Mesenchymal stem cell (in vitro differentiated cells and primary cell): ENCODE measurements at places on chromosomes 7 and 10.

DNA sequence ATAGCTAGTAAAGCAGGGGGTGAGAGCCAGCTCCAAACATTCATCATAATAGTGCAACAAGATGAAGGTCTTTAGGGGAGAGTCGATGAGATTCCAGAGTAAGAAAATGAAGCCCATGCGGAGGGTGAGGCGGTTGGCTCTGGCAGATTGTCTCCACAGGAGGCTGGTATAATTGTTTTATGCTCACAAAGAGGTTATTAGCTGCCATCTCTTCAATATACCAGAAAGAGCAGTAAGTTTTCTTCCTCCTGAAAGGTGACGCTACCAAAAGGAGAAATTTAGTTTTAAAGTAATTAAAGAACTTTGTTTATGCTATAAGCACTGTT, 59.2 kb upstream of the KCNIP2 start:
- H3K36me3 ChIP-seq = peaks cover 8% of the 10 kb centered on the region
- no peak for DNase-seq
- no peak overlapping the region for H3K4me3 ChIP-seq
- no peaks in the 10 kb centered on the region for H3K4me1 ChIP-seq
- no peaks in the 10 kb centered on the region for H3K27me3 ChIP-seq

DNA sequence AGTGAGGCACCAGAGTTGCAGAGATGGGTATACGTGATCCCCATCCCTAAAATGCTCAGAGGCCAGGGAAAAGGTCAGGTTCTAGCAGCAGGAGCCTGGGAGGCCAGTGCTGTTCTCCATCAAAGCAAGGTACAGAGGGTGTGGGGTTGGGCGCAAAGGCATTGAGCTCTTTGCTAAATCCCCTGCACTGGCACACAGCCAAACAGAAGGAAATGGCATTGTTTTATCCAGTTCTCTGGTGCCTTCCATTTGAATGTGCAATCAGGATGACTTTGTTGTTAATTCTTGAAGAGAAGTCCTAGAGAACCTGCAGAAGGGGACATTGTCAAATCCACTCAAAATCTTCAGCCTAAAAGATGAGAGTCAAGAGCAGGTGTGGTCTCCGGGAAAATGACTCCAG, 111.3 kb upstream of the CHST15 start:
- peaks cover 2% of the 10 kb centered on the region for H3K27me3 ChIP-seq
- H3K27ac ChIP-seq = no peak overlapping the region
- no peak overlapping the region for H3K4me3 ChIP-seq
- no peaks in the 10 kb centered on the region for H3K36me3 ChIP-seq
- H3K4me1 ChIP-seq = peaks cover 3% of the 10 kb centered on the region

DNA sequence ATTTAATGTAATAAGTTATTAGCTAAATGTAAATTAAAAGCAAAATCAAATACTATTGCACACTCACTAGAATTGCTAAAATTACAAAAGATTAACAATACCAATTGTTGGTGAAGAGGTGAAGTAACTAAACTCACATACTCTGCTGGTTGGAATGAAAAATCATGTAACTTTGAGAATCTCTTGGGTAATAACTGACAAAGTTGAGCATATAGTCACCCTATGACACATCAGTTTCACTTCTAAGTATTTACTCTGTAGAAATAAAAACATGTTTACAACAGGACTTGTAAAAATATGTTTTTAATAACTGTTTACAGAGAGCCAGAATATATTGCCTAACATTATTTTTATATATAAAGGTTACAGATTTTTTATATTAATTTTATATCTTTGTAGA, 33.6 kb downstream of the CNTNAP2 start:
- no peaks in the 10 kb centered on the region for H3K36me3 ChIP-seq
- peak; percentile 25 for DNase-seq
- no peak overlapping the region for H3K4me3 ChIP-seq
- H3K4me1 ChIP-seq = no peaks in the 10 kb centered on the region
- no peaks in the 10 kb centered on the region for H3K27me3 ChIP-seq

DNA sequence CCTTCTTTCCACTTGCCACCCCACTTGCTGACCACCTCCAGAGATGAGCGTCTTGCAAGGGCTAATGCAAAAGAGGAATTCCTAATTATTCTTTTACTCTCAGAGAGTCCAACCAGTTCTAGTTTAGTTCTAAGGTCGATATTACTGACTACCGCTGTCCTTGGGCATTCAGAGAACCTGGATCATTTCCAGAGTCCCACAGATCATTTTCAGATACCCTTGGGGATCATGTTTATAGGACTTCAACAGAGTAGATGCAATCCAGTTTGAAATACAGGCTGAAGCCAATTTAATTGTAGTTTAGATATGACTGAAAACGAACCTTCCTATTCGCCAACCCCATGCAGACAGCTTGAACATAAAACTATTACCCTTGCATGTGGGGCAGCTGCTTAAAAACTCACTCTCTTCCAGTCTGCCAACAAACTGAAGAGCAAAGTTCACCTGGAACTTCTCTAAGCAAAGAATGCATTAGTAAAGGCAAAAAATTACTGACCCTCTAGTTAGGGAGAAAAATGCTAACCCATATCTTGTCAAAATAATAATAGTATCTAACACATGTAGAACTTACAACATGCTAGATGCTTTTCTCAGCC, 22.4 kb downstream of the CFAP69 start:
- no peak for DNase-seq
- no peak overlapping the region for H3K27ac ChIP-seq
- no peaks in the 10 kb centered on the region for H3K36me3 ChIP-seq
- no peaks in the 10 kb centered on the region for H3K4me1 ChIP-seq
- no peaks in the 10 kb centered on the region for H3K27me3 ChIP-seq

- DNase-seq = no peak
- H3K4me1 ChIP-seq = peaks cover 7% of the 10 kb centered on the region
- H3K27ac ChIP-seq = no peak overlapping the region
- H3K27me3 ChIP-seq = no peaks in the 10 kb centered on the region
- no peak overlapping the region for H3K4me3 ChIP-seq
These were observed 304.0 kb downstream of the ZEB1 start for GRCh38 chr10:31622978-31623377.

GRCh38 chr7:93882468-93882867, 8.1 kb downstream of the TFPI2 start:
- no peak overlapping the region for H3K4me3 ChIP-seq
- no peak overlapping the region for H3K27ac ChIP-seq
- no peaks in the 10 kb centered on the region for H3K27me3 ChIP-seq

DNA sequence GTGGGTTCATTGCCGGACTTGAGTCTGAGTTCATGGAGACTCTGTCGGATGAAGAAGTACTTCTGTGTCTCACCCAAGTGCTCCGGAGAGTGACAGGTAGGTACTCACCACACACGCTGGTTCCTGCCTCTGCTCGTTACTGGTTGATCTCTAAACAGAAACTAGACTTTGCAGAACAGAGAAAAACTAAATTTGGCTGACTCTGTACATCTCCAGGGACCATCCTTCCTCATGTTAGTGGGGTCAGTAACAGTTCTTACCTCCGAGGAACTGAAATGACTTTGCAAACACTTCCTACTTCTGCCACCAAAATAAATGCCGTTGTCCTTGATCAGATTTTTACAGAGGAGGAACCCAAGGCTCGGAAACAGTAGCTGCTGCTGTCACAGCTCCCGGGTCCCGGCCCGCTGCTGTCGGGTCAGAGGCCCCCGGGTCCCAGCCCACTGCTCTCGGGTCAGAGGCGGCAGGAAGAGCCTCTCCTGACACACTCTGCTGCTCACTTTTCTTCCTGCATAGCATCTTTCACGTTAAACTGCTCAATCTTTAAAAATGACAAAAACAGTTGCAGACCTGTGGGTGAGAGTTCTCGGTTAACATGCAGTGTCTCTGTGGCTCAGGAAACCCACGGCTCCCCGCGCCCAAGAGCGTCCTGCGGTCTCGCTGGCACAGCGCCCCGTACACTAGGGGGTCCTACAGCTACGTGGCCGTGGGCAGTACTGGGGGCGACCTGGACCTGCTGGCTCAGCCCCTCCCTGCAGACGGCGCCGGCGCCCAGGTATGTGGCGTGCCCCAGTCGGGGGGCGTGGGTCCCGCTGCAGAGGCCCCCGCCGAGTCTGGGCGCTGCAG, 4.8 kb upstream of the MTG1 start:
- DNase-seq = no peak
- no peak overlapping the region for H3K27ac ChIP-seq
- H3K27me3 ChIP-seq = no peaks in the 10 kb centered on the region
- peaks cover 5% of the 10 kb centered on the region for H3K4me1 ChIP-seq
- peaks cover 33% of the 10 kb centered on the region for H3K36me3 ChIP-seq

DNA sequence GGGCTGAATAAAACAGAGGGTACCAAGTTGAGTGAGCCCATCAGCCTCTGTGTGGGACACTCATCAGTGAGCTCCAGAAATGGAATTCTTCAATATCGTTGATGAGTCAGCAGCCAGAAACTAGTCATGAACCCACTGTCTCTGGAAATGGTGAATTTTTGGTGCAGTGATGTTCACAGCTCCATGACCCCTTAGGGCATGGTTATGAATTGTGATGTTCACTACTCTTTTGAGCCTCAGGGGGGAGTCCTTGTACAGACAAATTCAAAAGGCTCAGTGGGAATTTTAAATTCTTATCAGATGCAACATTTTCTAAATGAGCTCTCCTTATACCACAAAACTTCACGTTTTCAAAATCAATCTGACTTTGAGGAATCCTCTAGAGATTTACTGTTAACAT, 335.7 kb downstream of the PHTF2 start:
- no peak overlapping the region for H3K4me3 ChIP-seq
- no peaks in the 10 kb centered on the region for H3K36me3 ChIP-seq
- H3K27ac ChIP-seq = no peak overlapping the region
- H3K4me1 ChIP-seq = no peaks in the 10 kb centered on the region

DNA sequence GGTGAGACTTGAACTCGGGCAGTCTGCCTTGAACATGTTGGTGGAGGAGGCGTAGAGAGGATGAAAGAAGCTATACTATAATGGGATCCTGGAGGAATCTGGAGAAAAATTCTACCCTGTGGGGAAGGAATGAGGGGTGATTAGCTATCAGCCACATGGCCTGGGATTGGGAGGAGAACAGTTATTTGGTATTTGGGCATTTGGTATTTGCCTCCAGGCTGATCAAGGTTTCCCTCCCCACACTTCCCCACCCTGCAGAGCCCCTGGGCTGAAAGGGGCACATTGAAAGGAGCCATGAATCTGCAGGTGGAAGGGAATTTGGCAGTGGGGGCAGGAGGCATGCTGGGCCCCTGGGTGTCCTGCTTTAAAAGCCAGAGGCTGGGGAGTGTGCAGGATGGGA, 235.3 kb downstream of the INHBA start:
- DNase-seq = no peak
- peaks cover 2% of the 10 kb centered on the region for H3K4me1 ChIP-seq
- no peak overlapping the region for H3K27ac ChIP-seq
- no peaks in the 10 kb centered on the region for H3K27me3 ChIP-seq
- no peak overlapping the region for H3K4me3 ChIP-seq

DNA sequence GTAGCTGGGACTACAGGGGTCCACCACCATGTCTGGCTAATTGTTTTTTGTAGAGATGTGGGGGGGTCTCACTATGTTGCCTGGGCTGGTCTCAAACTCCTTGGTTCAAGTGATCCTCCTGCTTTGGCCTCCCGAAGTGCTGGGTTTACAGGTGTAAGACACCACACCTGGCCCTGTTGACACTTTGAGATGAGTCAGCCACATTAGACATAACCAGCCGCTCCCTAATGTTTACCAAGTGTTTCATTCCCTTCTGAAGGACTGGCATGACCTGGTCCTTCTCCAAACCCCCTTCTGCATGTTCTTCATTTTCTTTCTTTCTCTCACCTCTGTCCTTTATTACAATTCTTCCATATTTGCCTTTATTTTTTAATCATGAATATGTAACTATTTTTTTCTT, 67.8 kb downstream of the TAF3 start:
- DNase-seq = no peak
- H3K27me3 ChIP-seq = no peaks in the 10 kb centered on the region
- H3K4me1 ChIP-seq = peaks cover 2% of the 10 kb centered on the region

- no peak overlapping the region for H3K27ac ChIP-seq
- DNase-seq = no peak
- peaks cover 3% of the 10 kb centered on the region for H3K36me3 ChIP-seq
- H3K4me1 ChIP-seq = no peaks in the 10 kb centered on the region
- H3K4me3 ChIP-seq = no peak overlapping the region
These were observed 191.7 kb upstream of the FERD3L start for GRCh38 chr7:19336836-19337383.

DNA sequence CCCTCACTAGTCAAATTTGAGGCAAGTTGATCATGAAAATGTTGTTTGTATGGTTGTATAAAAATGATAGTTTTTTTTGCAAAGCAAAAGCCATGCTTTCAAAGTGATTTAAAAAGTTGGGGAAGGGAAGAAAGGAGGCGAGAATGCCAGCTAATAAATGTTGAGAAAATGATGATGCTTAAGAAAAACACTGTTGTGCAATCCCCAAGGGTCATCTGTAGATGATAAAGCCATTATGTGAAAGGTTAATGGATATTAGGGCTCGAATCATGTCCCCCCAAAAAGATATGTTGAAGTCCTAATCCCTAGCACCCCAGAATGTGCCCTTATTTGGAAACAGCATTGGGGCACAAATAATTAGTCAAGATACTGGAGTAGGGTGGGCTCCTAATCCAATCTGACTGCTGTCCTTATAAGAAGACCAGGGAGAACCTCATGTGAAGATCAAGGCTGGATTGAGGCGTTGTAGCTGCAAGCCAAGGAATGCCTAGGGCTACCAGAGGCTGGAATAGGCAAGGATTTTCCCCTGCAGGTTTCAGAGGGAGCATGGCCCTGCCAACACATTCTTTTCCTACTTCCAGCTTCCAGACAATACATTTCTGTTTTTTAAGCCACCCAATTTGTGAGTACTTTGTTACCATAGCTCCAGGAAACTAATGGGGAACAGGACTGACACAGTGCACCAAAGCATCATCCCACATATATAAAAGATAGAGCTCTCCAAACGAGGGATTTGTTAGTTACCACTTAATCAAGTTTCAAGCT, 35.4 kb upstream of the MKLN1 start:
- peak overlapping the region; percentile 25 for H3K4me3 ChIP-seq
- DNase-seq = no peak
- H3K27me3 ChIP-seq = no peaks in the 10 kb centered on the region
- H3K36me3 ChIP-seq = no peaks in the 10 kb centered on the region
- H3K4me1 ChIP-seq = peaks cover 2% of the 10 kb centered on the region
- no peak overlapping the region for H3K27ac ChIP-seq

- peaks cover 6% of the 10 kb centered on the region for H3K27me3 ChIP-seq
- no peaks in the 10 kb centered on the region for H3K36me3 ChIP-seq
- peaks cover 20% of the 10 kb centered on the region for H3K4me1 ChIP-seq
- H3K4me3 ChIP-seq = no peak overlapping the region
- H3K27ac ChIP-seq = no peak overlapping the region
These were observed 173.9 kb downstream of the TNS3 start for GRCh38 chr7:47407821-47408674.

DNA sequence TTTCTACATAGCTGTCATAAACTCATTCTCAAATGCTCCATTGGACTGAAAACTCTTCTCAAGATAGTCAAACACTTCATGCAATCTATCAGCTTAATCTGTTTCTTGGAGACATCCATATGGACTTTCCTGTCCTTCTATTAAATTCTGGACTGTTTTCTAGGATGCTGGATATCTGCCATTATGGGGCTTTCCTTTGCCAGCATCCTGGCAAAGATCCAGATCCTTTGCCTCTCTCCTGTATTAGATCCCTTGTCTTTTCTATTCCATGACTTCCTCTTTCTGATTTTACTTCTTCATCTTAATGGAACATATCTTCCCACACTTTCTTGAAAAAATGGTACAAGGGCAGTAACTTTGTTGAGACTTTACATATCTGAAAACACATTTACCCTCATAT, 35.9 kb upstream of the SKAP2 start:
- DNase-seq = no peak
- H3K27me3 ChIP-seq = no peaks in the 10 kb centered on the region
- no peak overlapping the region for H3K4me3 ChIP-seq
- no peaks in the 10 kb centered on the region for H3K36me3 ChIP-seq
